ENCODE measurements at places on chromosomes 4 and X.

DNA sequence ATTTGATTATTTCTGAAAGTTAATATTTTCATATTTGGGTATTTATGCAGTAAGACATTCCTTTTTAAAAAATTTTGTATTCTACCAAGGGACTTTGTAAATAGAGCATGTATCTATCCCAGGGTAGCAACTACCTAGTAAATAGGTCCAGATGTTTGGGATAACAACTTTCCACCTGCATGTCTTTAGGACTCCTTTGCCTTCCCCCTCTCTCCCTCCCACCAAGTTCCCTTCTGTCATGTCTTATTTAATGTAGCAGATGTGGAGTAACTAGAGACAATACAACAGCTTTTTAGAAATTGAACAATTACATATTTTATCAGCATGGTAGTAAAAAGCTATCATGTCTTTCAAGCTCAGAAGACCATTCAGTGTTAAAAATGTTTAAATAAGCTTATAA, 821.0 kb downstream of the C4orf33 start:
- DNase-seq, result no peak

DNA sequence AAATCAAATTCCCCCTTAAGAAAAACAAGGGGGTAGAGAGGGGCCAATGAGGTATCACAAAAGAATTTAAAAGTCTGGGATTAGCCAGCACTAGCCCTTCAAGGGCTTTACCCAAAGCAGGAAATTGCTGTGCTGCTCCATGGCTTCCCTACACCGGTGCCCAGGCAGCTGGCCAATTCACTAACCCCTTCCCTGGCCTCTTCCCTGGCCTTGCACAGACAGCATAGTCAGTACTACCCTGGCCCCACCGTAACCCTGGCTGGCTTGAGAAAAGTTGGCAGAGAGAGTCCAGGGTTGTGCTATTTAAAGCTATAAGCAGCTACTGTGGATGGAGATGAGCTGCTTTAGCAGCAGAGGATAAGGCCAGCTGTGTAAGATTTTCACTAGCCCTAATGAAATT, 43.1 kb downstream of the ADAMTS3 start:
- no peak for DNase-seq

- DNase-seq, result no peak
Measured at GRCh38 chr4:3369781-3370674, 71.7 kb upstream of the HGFAC start.

- no peak for DNase-seq
Measured at GRCh38 chr4:87353592-87353991, 30.9 kb upstream of the HSD17B13 start.

- DNase-seq, result no peak
Measured at GRCh38 chr4:47390428-47391125, 72.9 kb downstream of the COMMD8 start.

DNA sequence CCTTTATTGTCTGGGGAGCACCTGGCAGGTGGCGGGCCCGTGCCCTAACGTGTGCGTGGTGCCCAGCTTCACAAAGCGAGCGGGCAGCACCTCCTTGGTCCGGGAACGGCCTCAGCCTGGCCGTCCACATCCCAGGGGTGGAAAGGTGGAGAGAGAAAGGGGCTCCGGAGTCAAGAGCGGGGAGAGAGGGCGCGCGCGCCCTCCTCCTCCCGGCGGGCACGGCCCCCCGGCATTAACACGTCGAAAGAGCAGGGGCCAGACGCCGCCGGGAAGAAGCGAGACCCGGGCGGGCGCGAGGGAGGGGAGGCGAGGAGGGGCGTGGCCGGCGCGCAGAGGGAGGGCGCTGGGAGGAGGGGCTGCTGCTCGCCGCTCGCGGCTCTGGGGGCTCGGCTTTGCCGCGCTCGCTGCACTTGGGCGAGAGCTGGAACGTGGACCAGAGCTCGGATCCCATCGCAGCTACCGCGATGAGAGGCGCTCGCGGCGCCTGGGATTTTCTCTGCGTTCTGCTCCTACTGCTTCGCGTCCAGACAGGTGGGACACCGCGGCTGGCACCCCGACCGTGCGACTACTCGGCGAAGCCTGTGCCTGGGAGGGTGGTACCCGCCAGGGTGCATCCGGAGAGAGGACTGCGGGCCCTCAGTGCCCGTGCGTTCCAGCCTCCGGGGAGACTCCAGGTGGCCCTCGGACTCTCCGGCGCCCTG, at the start of gene KIT:
Gene KIT (plus strand): TSS at position 407 of the 701 bp plus-strand sequence. CDS start 58 bp downstream, at position 465.
- no peak for DNase-seq
